OCI-M1 (cell line): ENCODE measurements at places on chromosomes 7 and 10.
A peak's percentile ranks its signal among the peaks of the same experiment; 100 is the strongest.

DNA sequence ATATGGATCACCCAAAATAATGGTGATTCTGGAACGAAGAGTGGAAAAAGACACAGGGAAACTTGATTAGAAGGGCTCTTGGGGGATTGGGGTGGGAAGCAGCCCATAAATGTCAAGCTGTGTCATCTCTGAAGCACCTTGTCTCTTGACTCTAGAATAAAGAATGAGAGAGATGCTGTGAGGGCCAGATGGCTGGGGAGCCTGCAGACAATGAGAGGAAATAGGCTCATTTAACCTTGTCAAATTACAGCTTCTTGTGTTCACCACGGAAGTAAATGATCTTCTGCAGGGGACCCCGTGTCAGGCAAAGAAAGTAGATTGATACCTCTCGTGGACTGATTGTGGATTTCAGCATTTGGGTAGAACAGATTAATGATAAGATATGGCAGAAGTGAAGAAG, 159.3 kb downstream of the ST7 start:
- DNase-seq = no peak

- no peak for DNase-seq
Measured at GRCh38 chr10:72764151-72764550, 72.2 kb downstream of the MCU start.

- peak; percentile 91 for DNase-seq
Measured at GRCh38 chr10:62038609-62039190, 137.2 kb downstream of the ARID5B start.

- DNase-seq = peak; percentile 91
Measured at GRCh38 chr10:69222157-69223027, 2.3 kb downstream of the HKDC1 start.

- peak; percentile 28 for DNase-seq
Measured at GRCh38 chr7:37448011-37448635, 541 bp downstream of the ELMO1 start.

- DNase-seq = no peak
Measured at GRCh38 chr7:74025146-74025545, 2.8 kb upstream of the ELN start.

- DNase-seq = peak; percentile 79
Measured at GRCh38 chr10:76984559-76985443, 652.8 kb downstream of the KCNMA1 start.

DNA sequence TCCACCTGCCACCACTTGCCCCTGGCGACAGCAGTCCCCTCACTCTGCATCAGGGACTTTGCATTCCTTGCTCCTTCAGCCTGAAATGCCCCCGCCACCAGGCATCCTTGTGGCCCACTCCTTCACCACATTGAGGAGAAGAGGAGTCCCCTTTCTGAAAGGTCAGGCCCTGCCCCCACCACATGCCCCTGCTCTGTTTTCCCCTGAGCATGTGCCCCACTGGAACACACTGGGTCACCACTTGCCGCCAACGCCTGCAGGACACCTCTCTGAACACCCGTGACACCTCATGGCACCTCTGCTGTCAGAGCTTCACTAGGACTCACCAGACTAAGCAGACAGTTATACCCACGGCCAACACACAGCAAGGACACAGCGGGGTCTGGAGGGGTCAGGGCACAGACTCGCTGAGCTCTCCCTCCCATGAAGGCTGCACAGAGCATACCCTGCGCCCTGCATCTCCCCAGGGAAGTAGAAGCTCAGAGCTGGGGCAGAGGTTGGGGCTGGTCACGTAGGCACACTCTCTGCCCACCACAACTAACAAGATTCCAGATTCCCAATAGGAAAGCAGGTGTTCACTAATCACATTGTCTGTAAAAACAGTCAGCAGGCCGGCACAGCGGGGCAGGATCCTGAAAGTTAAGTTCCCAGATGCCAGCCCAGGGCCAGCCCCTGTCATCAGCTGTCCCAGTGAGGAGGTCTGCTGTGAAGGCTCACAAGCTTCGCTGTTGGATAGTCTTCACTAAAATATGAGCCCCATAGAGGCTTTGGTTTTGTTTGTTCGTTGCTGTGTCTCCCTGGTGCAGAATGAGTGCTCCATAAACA, 5.8 kb upstream of the AOC1 start:
- DNase-seq = no peak

DNA sequence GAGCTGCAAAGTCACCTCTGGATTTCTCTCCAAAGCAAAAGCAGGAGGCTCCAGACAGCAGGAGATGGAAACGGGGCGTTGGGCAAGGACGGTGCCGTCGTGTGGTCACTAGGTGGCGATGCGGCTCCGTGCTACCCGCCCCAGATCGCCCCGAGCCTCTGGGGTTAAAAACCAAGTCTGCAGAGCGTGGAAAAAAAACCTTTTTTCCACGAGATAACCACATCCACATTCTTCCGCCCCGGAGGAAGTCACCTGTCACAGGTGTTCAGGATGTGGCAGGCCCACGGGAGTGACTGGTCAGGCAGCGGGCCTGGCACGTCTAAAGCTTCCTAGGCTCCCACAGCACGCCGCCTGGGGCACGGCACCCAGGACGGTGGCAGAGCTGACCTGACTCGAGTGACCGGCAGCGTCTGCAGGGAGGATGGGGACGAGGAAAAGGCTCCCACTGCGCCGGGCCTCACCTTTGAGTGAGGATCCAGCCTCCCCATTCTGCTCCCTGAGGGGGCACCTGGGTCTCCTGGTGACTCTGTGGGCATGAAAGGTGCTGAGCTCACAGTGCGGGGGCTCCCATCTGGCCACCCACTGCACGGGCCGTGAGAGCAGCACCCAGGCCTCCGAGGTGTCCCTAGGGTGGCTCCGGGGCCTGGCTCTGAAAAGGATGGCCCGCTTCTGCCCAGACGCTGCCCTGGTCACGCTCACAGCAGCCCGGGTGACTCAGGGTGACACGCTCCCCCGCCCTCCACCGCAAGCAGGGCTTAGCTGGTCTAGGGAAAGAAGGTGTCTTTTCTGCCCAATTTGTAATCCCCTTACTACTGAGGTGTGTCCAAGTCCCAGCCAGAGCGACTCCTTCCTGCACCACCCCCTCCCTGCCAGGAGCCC, 71.3 kb upstream of the TNRC18 start:
- peak; percentile 75 for DNase-seq

DNA sequence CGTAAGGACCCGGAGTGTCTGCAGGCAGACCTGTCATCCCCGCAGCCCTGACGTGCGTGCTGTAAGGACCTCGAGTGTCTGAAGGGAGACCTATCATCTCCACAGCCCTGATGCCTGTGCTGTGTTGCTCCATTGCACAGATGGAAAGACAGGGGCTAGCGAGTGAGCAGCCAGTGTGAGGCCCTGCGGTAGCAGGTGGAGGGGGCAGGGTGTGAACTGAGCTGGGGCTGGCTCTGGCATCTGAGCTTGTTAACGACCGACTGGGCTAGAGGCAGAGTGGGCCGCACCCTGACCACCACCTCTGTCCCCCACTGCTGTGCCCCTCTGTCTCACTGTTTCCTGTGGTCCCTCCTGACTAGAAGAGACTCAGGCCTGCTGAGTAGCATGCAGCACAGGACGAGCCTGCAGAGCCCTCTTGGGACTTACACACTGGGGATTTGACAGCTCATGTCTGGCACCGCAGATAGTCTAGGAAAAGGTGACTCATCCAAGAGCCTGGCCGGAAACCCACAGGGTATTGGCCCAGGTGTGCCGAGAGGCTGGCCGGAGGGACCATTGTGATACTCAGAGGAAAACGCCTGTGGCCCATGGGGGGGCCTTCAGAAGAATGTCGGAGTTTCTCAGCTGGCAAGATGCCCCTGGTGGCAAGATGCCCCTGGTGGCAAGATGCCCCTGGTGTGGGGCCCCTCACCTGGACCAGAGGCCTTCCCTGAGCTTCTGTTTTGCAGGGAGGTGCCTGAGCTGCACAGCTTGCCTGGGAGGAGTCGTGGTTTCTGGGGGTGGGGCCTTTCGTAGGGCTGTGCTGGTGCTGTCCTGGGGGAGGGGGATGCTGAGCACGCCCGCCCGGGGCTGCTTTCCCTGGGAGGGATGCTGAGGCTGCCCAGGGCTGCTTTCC, 34.3 kb downstream of the INPP5A start:
- DNase-seq = peak; percentile 81

GRCh38 chr7:69956541-69956940, 358.3 kb downstream of the AUTS2 start:
- no peak for DNase-seq

GRCh38 chr10:124944982-124945381, 3.1 kb downstream of the ZRANB1 start:
- no peak for DNase-seq
